ENCODE measurements at places on chromosomes 2 and 18. TPM values are rescaled to one million over a fixed set of nuclear protein-coding genes. Genes with fewer than 3 reads are reported as not detected.

DNA sequence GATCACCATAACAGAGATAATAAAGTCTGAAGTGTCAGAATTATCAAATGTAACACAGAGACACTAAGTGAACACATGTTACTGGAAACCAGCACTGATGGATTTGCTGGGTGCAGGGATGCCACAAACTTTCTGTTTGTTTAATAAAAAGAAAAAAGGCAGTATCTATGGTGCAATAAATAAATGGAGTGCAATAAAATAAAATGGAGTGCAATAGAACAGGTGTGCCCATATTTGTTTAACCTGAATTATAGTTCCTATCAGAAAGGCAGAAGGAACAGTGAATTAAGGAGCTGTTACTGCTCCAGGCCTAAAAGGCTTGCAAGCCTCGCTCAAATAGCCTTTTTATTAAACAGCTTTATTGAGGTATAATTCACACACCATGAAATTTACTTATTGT, 81.0 kb upstream of the KIDINS220 start:
- DNase-seq: no peak
- H3K4me3 ChIP-seq: no peak overlapping the region
- no peaks in the 10 kb centered on the region for H3K27me3 ChIP-seq
- no peaks in the 10 kb centered on the region for H3K36me3 ChIP-seq
- H3K4me1 ChIP-seq: peaks cover 9% of the 10 kb centered on the region
- H3K27ac ChIP-seq: no peak overlapping the region

- H3K27ac ChIP-seq: no peak overlapping the region
- no peaks in the 10 kb centered on the region for H3K4me1 ChIP-seq
- peaks cover 17% of the 10 kb centered on the region for H3K27me3 ChIP-seq
Measured at GRCh38 chr18:7512348-7512747, 54.8 kb upstream of the PTPRM start.

The MROH2A gene
- not detected for total RNA-seq

DNA sequence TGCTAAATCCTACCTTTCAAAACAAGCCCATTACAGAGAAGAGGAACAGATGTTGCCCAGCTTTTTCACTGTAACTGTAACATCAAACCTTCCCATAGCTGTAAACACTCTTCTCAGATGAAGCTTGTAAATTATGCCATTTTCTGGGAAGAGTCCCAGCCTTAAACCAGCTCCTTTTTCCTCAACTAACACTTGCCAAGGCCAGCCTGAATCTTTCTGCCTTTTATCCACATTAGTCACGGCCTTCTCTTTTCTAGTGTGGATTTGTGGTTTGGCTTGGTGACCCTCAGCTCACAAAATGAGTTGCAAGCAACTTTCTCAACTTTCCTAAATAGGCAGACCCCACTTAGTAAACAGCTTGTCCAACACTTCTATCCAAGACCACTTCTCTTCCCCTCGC, 90.2 kb downstream of the CABLES1 start:
- H3K4me3 ChIP-seq: no peak overlapping the region
- H3K27me3 ChIP-seq: no peaks in the 10 kb centered on the region
- peaks cover 38% of the 10 kb centered on the region for H3K4me1 ChIP-seq
- peak; percentile 97 for DNase-seq

The KCNK3 gene
- total RNA-seq: under 0.01 TPM

- no peaks in the 10 kb centered on the region for H3K36me3 ChIP-seq
- H3K4me3 ChIP-seq: no peak overlapping the region
- no peaks in the 10 kb centered on the region for H3K27me3 ChIP-seq
- H3K27ac ChIP-seq: no peak overlapping the region
- H3K4me1 ChIP-seq: no peaks in the 10 kb centered on the region
- DNase-seq: no peak
Measured at GRCh38 chr18:31268985-31269406, 49.0 kb upstream of the DSG1 start.

The SUPT7L gene
- 16.7 TPM for total RNA-seq

The KCMF1 gene
- total RNA-seq: 118 TPM

GRCh38 chr18:28065793-28066186, 111.1 kb downstream of the CDH2 start:
- H3K36me3 ChIP-seq: no peaks in the 10 kb centered on the region
- no peak overlapping the region for H3K4me3 ChIP-seq
- DNase-seq: no peak
- no peak overlapping the region for H3K27ac ChIP-seq
- H3K27me3 ChIP-seq: no peaks in the 10 kb centered on the region

- H3K27ac ChIP-seq: peak overlapping the region; percentile 78
- no peaks in the 10 kb centered on the region for H3K36me3 ChIP-seq
- H3K4me3 ChIP-seq: no peak overlapping the region
- H3K27me3 ChIP-seq: no peaks in the 10 kb centered on the region
- DNase-seq: no peak
Measured at GRCh38 chr18:3653851-3654441, 204.0 kb downstream of the TGIF1 start.

GRCh38 chr2:120012363-120012762, 514 bp upstream of the EPB41L5 start:
- peaks cover 4% of the 10 kb centered on the region for H3K4me1 ChIP-seq
- H3K36me3 ChIP-seq: no peaks in the 10 kb centered on the region
- H3K27ac ChIP-seq: no peak overlapping the region
- peak overlapping the region; percentile 93 for H3K4me3 ChIP-seq
- no peak for DNase-seq
- no peaks in the 10 kb centered on the region for H3K27me3 ChIP-seq

DNA sequence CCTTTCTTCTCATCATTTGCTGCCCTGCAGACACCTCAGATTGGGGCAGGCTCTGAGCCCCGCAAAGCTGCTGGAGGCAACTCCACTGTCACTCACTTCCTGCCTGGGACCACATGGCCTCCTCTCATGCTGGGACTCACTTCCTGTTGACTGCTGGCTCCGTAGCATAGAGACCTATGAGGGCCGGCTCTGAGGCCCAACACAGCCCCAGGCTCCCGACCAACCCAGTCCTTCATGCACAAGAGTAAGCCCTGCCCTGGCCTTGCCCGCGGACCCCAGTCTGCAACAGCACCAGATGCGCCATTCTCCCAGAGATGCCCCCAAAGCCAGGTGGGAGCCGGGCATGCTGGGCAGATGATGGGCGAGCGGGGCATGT, 55.7 kb downstream of the DNMT3A start:
- H3K27ac ChIP-seq: no peak overlapping the region
- no peaks in the 10 kb centered on the region for H3K27me3 ChIP-seq
- no peak overlapping the region for H3K4me3 ChIP-seq
- no peaks in the 10 kb centered on the region for H3K4me1 ChIP-seq
- peaks cover 8% of the 10 kb centered on the region for H3K36me3 ChIP-seq
- no peak for DNase-seq

DNA sequence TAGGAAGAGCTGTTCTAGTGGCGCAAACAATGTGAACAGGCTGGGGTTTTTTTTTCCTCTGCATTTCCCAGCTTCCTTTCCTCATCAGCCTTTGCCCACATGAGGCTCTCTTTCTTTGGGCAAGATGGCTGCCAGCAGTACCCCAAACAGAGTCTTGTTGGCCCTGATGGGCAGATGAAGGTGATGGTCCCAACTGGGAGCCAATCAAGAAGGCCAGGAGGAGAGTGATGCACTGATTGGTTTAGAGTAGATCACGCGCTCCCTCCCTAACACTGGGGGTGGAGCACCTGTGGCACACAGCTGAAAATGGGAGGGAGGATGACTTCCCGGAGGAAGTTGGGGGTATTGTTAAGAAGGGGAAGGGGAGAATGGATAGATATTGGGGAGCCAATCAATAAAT, 96.3 kb upstream of the FZD7 start:
- no peaks in the 10 kb centered on the region for H3K27me3 ChIP-seq
- no peak for DNase-seq
- H3K27ac ChIP-seq: no peak overlapping the region
- no peak overlapping the region for H3K4me3 ChIP-seq
- H3K36me3 ChIP-seq: no peaks in the 10 kb centered on the region

GRCh38 chr2:171889333-171889732, 4.7 kb downstream of the SLC25A12 start:
- no peaks in the 10 kb centered on the region for H3K36me3 ChIP-seq
- no peak overlapping the region for H3K4me3 ChIP-seq

All from IMR-90 (cell line).